Natural killer cell treated with Interleukin-12 subunit alpha and Interleukin-12 subunit beta and Interleukin-15 and Interleukin-18, amount 100 ng/mL, for 72 hours (primary cell): ENCODE measurements at places on chromosomes 6 and 20.
A peak's percentile ranks its signal among the peaks of the same experiment; 100 is the strongest.

GRCh38 chr6:21780679-21781078 is 187.1 kb downstream of the SOX4 start:
- no peak for DNase-seq

- no peak for DNase-seq
These were observed 63.2 kb downstream of the PDE10A start for GRCh38 chr6:165599596-165600487.

GRCh38 chr6:72712910-72713309 is 91.0 kb downstream of the KCNQ5 start:
- DNase-seq = no peak

DNA sequence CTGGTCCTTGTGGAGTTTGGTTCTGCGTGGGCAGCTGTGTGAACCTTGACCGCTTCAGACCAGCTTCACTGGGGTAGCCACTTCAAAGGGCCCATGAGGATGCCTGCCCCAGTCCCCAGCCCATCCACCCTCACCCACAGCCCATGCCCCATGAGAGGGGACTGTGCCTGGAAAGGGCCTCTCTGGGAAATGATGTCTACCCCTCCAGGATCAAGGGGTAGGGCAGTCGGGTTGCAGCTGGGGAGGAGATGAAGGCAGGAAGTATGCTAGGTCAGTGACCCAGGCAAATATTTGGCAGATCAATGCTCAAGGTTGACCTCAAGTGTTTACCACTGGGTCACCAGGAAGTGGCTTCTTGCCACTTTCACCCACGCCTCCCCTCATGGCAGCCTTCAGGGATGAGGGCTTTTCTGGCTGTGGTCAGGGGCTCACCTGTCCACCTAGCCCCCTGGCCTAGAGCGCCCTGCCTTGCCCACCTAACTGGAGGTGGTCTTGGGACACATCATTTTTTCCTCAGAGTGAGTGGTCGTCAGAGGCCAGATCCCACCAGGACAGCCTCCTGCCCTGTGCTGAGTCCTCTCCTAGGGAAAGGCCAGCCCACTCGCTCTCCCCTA is 109.5 kb downstream of the SNX5 start:
- no peak for DNase-seq

GRCh38 chr20:6579824-6580223 is 187.7 kb upstream of the BMP2 start:
- DNase-seq = no peak

GRCh38 chr20:32201977-32202363 is 5.6 kb downstream of the PLAGL2 start:
- no peak for DNase-seq

DNA sequence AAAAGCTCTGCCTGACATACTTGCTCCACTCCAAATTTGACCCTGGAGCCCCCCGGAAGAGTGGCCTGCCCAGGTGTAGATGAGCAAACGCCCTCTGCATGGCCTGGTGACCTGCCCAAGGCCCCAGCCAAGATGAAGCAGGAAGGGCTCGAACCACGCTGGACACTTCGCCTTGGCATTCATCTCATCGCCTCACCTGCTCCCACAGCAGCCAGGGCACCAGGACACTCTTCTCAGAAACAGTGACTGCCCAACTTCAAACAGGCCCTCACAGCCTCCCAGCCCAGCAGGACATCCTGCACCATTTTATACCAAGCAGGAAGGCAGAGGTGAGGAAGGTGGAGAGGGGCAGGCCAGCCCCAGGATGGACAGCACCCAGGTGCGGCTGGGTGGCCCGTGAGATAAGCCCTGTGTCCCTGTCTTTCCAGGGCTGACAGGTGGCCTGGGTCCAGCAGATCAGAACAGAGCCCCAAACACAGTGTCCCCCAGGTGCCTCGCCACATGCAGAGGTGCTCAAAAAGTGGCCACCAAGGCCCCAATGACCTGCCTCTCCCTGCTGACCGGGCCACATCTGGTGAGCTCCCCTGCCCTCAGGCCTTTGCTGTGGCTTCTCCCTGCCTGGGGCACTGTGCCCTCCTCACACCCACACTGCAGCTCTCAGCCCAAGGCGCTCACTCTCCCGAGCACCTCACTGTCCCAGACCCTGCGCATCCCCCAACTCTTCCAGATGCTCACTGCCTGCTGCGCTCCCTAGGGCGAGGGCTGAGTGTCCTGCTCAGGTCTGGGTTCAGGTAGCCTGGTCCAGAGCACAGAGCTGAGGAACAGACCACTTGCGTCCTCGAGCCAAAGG is 7.2 kb downstream of the ACSS1 start:
- DNase-seq = no peak

DNA sequence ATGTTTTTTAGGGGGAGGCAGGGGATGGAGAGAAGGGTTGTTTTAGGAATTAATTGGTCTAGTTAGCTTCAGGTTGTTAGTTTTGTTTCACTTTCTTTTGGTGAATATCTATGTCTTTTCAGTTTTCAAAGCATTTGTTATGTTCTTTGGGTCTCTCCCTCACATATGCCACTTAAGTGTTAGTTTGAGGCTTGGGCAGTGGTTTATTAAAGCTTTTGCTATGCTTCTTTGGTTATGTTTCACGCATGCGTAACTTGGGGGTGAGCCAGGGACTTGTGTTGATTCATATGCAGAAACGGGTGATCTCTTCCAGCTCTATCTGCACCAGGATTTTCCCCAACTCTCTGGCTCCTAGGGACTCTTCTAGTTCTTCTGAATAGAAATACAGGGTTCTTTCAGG is 11.4 kb upstream of the MMS22L start:
- DNase-seq = no peak

- DNase-seq = no peak
These were observed 5.7 kb downstream of the SPEF1 start for GRCh38 chr20:3775457-3776108.

GRCh38 chr6:25652007-25652515 is at the start of gene SCGN:
TSS of gene SCGN (plus strand) at chr6:25652215. CDS start at chr6:25652404, 189 bp downstream.
- DNase-seq = no peak

GRCh38 chr20:17391127-17391771 is 139.9 kb downstream of the BFSP1 start:
- no peak for DNase-seq

GRCh38 chr6:132798869-132799538 is 567 bp upstream of the SLC18B1 start:
- DNase-seq = peak; percentile 65
